ENCODE measurements at places on chromosomes 4 and X.

DNA sequence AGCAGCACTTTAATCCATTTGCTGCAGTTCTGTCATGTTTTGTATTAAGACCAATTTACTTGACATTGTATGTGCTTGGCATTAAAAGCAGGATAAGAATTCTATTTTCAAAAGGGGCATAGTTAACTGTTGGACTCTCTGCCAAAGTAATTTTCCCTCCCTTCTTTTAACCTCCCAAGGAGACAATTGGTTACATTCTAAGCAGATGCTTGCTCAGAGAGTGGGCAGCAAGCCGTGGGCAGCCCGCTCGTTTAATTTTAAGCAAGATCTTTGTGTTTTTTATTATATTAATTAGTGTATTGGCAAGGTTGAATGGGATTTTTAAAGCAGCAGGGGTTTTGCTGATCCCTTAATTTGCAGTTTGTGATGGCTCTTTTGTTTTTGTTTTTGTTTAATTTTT, 37.1 kb upstream of the KLHL8 start:
- no peak for DNase-seq

GRCh38 chr4:176013476-176014247, 52.0 kb upstream of the WDR17 start:
- no peak for DNase-seq

DNA sequence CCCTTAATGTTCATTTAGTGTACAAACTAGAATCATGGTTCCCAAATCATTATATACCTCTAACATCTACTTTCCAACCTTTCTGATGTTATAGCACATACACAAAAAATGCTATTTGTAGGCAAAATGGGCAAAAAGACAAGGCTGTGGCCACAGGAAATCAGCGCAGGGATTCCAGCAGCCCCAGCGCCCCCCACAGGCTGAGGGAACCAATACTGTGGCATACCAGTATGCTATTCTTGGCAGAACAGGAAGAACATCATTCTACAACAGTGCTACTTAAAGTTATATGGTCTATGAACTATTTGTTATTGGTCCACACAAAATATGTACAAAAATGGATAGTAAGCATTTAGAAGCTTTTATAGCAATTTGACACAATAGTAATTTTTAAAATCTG, 25.3 kb downstream of the STEEP1 start:
- no peak for DNase-seq

DNA sequence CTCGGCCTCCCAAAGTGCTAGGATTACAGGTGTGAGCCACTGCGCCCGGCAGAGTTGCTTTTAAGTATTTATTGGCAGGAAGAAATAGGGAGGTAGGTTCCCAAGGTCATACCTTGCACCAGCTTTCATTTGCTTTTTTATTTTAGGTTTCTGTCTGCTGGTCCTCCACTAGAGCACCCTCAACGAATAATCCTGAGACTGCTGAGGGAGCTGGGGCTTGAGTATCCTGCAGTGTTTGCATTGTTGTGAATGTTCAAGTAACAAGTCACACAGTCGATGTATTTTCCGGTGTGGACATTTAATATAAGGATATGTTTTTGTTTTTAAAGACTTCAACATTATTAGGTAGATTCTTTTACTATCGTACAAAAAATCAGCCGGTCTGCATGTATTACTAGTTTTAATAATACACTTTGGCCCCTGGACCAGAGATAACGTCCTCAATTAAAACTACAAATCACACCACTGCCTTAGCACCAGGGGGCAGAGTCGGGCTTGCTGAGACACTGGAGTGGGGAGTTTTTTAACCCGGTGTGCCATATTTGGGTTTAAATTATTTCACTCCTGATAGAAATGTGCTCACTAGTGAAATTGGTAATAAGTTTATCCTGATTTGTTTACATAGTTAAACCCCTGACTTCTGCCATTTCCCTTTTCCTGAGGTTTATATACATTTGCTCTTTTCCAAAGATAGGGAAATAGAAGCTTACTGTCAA, 11.6 kb downstream of the SMIM20 start:
- peak; percentile 16 for DNase-seq

DNA sequence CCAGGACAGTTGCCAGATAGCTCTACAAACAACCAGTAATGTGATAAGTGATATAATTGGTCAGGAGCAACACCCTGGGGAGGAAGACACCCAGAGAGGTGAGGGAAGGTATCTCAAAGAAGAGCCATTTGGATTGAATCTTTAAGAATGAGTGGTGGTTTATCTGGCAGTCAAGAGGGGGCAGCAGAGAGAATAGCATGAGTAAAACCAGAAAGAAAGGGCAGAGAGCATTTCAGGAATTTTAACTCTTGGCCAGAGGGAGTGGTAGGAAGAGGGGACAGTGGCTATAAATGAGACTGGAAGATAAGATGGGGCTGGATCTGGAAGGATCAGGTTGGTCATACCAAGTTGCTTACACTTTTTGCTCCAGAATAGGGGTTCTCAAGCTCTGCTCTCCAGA, 5.9 kb upstream of the SEPTIN6 start:
- no peak for DNase-seq

- no peak for DNase-seq
Measured at GRCh38 chr4:37803348-37803973, 23.0 kb upstream of the PGM2 start.

- no peak for DNase-seq
Measured at GRCh38 chr4:53189011-53189410, 176.8 kb downstream of the SCFD2 start.

DNA sequence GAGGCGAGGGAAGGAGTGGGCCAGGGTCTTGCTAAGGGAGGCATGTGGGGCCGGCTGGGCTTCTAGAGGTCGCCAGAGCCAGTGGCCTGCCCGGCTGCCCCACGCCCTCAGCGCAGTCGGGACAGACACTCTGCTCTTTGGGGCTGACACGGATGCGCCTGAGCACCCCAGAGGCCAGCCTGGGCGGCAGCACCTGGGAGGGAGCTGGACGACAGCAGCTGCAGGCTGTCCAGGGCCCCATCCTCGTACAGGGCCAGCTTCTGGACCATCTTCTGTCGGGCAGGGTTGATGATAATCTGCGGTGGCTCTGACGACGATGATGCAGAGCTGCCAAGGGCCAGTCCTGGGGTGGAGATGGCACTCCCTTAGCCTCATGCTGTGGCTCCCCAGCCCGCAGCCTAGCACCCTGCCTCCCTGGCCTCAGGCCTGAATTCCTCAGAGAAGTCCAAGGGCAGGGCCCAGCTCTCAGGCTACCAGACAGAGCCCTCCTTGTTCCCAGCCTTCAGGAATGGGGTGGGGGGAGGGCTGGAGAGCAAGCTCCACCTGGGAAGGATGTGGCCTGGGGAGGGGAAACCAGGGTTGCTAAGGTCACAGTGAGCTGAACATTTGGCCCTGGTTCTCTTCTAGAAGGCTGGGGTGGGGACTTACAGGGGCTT, 7.2 kb downstream of the IRAK1 start:
- no peak for DNase-seq

- DNase-seq = no peak
Measured at GRCh38 chr4:184268584-184269160, 51.0 kb upstream of the ENPP6 start.

- DNase-seq = no peak
Measured at GRCh38 chr4:61994036-61994435, 793.9 kb downstream of the ADGRL3 start.

DNA sequence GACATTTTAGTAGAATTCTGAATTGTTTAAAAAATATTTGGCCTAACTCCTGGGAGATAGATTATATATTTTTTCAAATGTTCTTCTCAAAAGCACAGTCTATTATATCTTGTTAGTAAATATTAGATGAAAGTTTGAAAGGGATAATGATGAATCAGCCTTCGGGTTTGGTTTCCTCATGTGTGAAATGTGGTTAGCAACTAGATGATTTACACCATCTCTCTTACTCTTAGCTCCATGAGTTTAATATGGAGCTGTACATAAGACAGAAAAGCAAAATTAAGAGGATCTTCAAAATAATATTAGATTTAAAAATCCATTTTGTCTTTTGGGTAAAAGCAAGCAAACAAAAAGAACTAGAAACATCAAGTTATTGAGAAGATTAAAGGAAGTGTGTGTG, 120.8 kb upstream of the SFRP2 start:
- no peak for DNase-seq

DNA sequence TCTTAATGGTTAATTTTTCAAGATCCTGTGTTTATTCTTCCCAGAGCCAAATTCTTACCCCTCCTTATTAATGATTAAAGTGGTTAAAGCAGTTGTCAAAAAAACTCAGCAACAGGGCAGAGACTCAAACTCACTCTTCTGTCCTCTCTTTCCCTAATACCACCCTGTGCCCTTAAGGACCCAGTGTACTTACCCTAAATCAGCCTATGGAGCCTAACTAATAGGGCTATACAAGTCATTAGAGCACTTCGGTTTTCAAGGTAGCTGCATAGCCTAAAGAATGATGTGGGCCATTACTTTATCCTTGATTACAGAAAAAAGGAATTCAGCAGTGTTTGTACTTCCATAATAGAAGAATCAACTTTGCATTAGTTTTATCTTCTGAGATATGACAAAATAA, 216.3 kb downstream of the KCTD8 start:
- no peak for DNase-seq

DNA sequence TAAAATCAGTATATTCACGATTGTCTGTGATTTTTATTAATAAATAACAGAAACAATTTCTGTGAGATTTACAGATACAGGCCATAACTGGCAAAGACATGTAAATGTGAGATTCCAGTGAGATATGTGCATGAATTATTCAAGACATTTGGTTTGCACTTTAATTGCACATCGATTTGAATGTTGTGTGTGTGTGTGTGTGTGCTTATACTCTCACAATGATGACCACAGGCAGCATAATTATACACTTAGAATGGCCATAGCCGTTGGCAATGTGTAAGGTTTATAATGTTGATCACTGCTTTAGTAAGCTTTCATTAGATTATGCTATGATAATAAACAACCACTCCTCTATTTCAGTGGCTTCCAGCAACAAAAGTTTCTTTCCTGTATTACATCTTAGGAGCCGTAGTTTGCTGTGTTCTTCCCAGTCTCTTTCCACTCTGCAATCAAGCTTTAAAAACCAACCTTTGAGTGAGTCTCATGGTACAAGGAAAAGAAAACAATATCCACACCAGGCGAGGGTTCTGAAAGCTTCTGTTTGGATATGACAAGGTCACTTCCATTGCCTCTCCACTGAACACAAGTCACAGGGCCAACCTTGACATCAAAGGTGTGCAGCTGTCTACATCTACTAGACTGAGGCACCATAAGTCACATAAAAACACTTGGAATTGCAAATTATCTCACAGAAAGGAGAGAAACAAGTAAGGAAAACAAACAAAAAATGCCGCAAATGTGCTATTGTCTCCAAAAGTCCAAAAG, 897.7 kb downstream of the RAB28 start:
- no peak for DNase-seq

DNA sequence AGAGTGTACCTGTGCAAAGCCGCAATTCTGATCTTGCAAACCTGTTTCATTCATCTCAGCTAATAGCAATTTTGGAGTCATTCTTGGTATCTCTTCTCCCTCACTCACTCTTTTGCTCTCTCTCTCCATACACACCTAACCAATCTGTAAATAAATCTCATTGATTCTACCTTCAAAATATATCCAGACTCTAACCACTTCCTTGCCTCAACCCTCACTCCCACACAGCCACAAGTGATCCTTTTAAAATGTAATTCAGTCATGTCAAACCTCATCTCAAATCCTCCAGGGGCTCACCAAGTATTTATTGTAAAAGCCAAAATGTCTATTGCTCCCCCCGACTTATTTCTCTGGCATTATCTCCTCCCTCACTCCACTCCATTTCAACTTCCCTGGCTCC, 51.7 kb upstream of the SLC10A4 start:
- no peak for DNase-seq

DNA sequence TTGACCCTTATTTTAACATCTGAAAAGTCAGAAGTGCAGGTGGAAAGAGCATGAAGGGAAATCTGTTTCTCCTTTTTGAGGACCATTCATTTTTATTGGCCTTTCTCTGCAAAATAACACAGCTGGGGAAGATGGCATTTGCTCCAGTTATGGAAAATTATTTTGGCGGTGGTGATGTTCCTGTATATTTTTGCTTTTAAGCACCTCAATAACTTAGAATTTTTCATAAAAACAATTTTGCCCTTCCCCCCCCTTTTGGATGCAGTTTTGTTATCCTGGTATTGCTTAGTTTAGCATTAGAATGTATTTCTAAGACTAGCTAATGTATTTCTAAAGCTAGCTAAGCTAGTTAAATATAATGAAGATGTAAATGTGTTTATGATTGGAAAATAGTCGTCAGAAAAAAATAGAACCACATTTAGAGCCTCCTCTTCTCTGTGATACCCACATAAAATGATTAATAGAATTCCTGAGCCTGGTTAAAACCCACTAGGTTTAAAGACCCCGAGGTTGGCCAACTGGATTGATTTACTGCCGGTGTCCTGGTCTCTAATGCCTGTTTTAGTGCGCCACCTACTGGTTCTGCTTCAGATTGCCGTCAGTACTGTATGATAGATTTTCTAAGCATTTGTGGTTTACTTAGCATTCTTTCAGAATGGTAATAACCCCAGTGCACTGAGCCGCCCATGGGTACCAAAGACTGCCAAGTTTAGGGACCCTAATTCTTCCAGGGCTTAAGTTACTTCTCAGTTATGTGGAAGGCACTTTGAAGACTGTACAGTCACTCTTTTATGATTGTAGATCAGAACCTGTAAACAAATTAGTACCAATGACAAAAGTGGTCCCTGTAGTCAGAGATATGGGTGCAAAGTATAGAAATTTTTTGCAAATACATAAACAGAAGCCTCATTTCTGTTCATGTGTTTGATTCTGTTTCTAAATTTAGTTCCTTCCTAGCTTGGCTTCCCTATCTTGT, 11.4 kb downstream of the KLF3 start:
- DNase-seq = peak; percentile 77

DNA sequence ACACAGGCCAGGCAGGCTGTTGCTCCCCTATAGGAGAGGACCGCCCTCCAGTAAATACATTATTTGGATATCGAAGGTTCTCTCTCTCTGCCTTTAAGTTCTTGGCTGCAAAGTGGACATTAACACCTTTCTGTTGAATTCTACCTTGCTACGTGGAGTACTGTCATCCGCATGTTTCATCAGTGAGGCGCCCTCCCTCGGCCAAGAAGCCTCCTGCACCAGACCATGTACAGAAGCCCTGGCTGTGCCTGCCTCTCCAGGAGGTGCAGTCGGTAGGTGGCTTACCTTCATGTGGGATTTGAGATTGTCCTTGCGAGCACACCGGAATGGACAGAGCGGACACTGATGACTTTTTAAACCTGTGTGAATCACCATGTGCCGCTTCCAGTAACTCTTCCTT, 46.7 kb downstream of the ZNF827 start:
- no peak for DNase-seq

DNA sequence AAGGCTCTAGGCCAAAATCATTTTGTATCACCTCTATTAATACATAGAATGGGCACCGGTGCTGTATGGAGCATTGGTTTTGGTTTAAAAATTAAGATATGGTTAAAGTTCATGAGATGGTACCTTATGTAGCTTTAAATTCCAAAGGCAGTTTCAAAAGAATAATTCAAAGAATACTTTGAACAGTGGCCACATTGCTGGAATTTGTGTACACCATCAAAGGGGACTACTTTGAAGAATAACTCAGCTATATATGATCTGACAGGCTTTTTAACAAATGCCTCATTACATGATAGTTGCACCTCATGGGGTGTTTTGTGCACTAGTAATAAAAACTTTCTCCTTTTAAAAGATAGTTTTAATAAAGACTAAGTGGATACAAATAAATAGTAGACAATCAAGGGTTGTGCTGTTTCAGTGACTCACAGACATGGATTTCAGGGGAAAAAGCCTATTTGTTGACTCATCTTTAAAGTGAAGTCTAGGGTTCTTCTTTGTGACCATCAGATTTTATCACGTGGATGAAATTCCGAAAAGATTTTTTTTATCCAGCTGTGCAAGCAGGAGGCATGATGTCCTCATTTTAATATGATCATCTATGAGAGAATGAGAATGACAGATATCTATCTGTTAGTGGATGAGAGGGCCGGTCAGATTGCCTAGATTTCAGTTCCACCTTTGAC, 12.8 kb downstream of the MTM1 start:
- no peak for DNase-seq

Data from stimulated activated CD4-positive, alpha-beta T cell treated with anti-CD3 and anti-CD28 coated beads, Interleukin-12 subunit alpha, Interleukin-12 subunit beta, amount 100 ng/mL, for 4 hours (primary cell).